NCI-H1417 treated with DMSO at 0.1 percent for 48 hours (cell line): ENCODE measurements at places on chromosomes 12 and 14.

GRCh38 chr14:70931008-70931407 lies 23.7 kb downstream of the PCNX1 start:
- no peak for DNase-seq

DNA sequence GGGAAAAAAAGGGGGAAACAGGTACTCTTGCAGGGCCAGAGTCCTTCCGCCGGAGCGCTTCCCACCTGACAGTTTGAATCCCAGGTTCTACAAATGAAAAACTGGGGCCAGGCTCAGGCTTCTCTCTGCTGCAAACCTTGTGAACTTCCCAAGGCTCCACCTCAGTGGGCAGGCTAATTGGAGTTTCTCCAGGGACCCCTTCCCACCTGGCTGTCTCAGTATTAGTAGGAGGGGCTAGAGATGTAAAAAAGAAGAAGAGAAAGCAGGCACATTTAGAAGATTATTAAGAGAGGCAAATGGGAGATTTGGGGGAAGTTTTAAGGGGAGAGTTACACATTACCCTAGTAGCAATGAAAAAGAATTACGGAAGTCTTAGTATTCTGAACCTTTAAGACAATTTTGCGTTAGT lies 20.0 kb upstream of the CLEC2D start:
- no peak for DNase-seq

DNA sequence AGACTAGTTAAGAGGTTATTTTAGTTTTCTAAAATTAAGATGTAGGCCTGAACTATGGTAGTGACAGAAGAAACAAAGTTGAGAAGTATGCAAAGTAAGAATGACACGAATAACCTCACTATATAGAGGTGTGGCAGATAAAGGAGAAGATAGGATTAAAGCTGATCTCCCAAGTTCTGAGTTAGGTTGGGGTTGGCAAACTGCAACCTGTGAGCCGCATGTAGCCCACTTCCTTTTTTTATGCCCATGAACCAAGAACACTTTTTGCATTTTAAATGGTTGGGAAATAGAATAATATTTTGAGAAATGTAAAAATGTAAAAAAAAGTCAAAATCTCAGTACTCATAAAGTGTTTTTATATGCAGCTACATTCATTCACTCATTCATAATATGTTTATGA lies 34.3 kb downstream of the KTN1 start:
- no peak for DNase-seq

DNA sequence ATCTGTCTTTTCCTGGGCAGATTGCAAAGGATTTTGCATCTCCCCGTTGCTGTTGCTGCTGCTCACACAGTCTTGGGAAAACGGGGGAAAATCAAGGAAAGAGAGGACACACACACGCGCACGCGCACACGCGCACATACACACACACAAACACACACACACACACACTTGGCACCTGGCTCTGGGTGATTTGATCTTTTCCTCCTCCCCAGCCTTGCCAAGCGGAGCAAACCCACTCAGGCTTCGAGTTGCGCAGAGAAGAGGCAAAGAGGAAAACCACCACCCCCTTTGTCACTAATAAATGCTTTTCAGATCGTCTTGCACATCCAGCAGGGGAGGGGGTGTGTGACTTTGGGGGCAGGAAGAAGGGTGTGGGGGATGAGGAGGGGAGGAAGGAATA lies 965 bp upstream of the NOS1 start:
- DNase-seq = no peak

DNA sequence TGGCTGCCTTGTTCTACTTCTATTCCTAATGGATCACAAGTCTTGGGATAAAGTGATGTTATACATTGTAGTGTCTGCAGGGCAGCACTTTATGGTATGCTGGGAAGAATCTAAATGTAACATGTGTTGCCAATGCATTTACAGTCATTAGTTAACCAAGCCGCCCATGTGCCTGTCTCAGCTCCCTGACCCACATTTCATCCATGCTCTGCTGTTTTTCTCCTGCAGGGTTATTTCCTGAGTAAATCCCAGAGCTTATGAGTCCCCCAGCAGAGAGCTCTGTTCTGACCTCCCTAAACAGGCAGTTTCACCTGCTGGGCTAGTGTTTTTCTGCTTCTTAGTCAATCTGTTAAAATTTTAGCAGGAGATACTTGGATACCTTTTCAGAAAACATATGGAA lies 4.4 kb upstream of the TMTC2 start:
- no peak for DNase-seq
